Endothelial cell of umbilical vein (primary cell): ENCODE measurements at places on chromosomes 12 and 14. TPM values are rescaled to one million over a fixed set of nuclear protein-coding genes. Genes with fewer than 3 reads are reported as not detected.

The RBP5 gene
- not detected in 2 replicates for total RNA-seq

The NXPH4 gene
- not detected in 2 replicates for total RNA-seq

GRCh38 chr14:50249136-50249775, 17.9 kb upstream of the SOS2 start:
- no peak overlapping the region for H3K27ac ChIP-seq
- H3K4me1 ChIP-seq: no peaks in the 10 kb centered on the region
- no peak overlapping the region for H3K4me3 ChIP-seq
- no peak for DNase-seq
- no peaks in the 10 kb centered on the region for H3K36me3 ChIP-seq
- no peaks in the 10 kb centered on the region for H3K27me3 ChIP-seq

- H3K4me3 ChIP-seq: no peak overlapping the region
- peak; percentile 50 for DNase-seq
- peaks cover 2% of the 10 kb centered on the region for H3K27me3 ChIP-seq
- H3K27ac ChIP-seq: no peak overlapping the region
- no peaks in the 10 kb centered on the region for H3K36me3 ChIP-seq
Observed at GRCh38 chr12:15151161-15152091, 69.8 kb downstream of the RERG start.

The CCDC177 gene
- not detected in 2 replicates for total RNA-seq

DNA sequence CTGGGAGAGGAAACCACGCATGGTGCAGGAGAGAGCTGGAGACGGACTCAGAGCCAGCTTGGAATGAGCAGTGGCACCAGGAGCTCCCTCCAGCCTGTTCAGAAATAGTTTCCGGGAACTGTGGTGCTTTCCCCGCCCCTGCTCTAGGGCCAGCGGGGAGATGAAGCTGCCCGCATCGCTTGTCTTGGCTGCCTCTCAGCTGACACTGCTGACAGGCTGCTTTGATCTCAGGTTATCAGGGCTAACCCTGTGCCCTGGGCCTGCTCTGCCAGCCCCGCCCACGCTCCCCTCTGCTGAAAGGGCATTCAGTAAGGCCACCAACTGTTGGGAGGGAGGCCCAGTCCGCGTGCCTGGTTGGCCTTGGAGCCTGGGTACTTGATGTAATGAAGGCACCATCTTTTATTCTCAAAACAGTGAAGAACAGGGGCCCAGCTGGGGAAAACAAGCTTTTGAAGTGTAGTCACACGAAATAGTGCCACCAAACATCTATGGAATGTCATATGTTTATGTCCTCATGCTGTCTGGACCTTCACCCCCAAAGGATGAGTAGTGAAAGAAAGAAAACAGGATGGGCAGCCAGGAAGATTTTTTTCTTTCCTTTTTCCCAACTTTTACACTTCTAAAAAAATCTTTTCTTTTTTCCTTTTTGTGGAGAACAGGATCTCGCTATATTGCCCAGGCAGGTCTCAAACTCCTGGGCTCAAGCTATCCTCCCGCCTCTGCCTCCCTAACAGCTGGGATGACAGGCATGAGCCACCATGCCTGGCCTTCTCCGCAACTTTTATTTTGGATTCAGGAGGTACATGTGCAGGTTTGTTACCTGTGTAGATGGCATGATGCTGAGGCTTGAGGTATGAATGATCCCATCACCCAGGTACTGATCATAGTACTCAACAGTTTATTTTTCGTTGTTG, 115.9 kb upstream of the TBX3 start:
- H3K27ac ChIP-seq: no peak overlapping the region
- H3K36me3 ChIP-seq: no peaks in the 10 kb centered on the region
- no peaks in the 10 kb centered on the region for H3K27me3 ChIP-seq
- no peak overlapping the region for H3K4me3 ChIP-seq
- DNase-seq: no peak

- H3K36me3 ChIP-seq: no peaks in the 10 kb centered on the region
- DNase-seq: no peak
- no peak overlapping the region for H3K27ac ChIP-seq
Observed at GRCh38 chr12:117255386-117255785, 65.1 kb upstream of the FBXO21 start.

The TBC1D30 gene
- total RNA-seq: 4.4 and 7.4 TPM in 2 replicates

DNA sequence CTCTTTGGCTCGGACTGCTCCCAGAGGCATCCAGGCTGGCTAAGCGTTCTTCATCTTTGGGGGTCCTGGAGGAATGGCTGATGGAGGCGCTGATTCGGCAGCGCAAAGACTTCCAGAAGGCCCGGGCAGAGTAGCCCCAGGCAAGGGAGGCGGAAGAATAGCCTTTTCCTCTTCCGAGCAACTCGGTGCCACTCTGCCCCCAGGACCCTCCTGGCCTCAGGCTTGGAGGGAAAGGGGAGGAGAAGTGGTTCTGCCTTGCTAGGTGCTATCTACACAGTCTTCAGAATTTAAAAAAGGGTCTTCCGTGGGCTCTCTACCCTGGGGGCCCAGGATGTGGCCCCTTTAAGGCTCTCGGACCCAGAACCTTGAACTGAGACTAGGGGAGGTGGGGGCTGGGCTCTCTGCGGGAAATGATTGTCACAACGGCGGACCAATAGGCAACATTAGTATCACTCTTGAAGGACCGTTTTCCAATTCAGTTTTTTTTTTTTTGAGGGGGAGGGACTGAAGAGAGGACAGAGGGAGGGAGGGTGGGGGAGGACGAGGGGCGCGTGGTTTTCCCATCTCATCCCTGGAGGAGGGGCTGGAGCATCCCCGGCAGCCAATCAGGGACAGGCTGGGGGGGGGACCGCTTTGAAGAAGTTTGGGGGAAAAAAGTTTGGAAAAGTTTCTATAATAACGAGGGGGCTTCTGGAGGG, at the start of gene NFATC4:
Gene NFATC4, plus strand, starts transcription at position 671 of the 698 bp plus-strand sequence. CDS start 157 bp downstream, outside the sequence.
- H3K4me3 ChIP-seq: peak within 1 kb of the TSS; percentile 89
- DNase-seq: peak; percentile 88
- peaks cover 27% of the 10 kb centered on the region for H3K4me1 ChIP-seq
- no peaks in the 10 kb centered on the region for H3K27me3 ChIP-seq

The KLRC2 gene
- total RNA-seq: not detected in 2 replicates

GRCh38 chr12:120944645-120945217, 33.6 kb upstream of the HNF1A start:
- no peaks in the 10 kb centered on the region for H3K27me3 ChIP-seq
- no peaks in the 10 kb centered on the region for H3K4me1 ChIP-seq
- peak; percentile 54 for DNase-seq
- H3K4me3 ChIP-seq: no peak overlapping the region
- no peak overlapping the region for H3K27ac ChIP-seq

The TPPP2 gene
- total RNA-seq: not detected in 2 replicates

- H3K36me3 ChIP-seq: peaks cover 38% of the 10 kb centered on the region
- no peak overlapping the region for H3K27ac ChIP-seq
- no peaks in the 10 kb centered on the region for H3K27me3 ChIP-seq
- DNase-seq: no peak
- no peak overlapping the region for H3K4me3 ChIP-seq
Observed at GRCh38 chr12:111886662-111887545, 44.9 kb downstream of the MAPKAPK5 start.

The LBHD2 gene
- not detected in 2 replicates for total RNA-seq

DNA sequence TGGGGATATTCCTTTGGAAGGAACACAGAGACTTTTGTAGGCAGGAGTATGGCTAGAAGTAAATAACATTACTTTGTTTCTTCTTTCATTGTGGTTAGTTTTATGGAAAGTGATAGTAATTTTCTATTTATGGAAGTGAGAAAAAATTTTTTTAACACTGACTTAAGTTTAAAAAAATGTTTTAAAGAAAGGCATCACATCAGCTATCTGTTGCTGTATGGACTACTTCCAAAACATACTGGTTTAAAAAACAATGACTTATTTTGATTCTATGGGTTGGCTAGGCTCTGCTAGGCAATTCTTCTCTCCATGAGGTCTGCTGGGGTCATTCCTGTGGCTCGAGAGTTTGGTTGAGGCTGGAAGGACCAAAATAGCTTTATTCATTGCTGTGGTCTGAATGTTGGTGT, 31.7 kb upstream of the SLC38A2 start:
- no peaks in the 10 kb centered on the region for H3K27me3 ChIP-seq
- H3K27ac ChIP-seq: no peak overlapping the region
- peaks cover 25% of the 10 kb centered on the region for H3K4me1 ChIP-seq
- no peaks in the 10 kb centered on the region for H3K36me3 ChIP-seq
- H3K4me3 ChIP-seq: no peak overlapping the region
- DNase-seq: peak; percentile 29

GRCh38 chr12:93115646-93116045, 186.6 kb upstream of the EEA1 start:
- DNase-seq: peak; percentile 55
- H3K4me1 ChIP-seq: peaks cover 20% of the 10 kb centered on the region
- no peaks in the 10 kb centered on the region for H3K27me3 ChIP-seq
- no peak overlapping the region for H3K4me3 ChIP-seq
- no peaks in the 10 kb centered on the region for H3K36me3 ChIP-seq

DNA sequence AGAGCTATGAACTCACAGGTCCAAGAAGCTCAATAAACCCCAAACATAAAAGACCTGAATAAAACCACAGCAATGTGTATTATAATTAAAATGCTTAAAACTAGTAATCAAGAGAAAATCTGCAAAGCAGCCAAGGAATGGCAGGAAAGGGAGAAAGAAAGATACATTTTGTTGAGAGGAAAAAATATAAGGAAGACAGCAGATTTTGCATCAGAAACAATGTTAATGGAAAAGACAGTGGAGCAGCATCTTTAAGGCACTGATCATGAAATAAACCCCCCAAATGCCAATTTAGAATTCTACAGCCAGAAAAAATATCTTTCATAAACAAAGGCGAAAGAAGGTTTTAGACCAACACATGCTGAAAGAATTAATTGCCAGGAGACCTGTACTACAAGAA, 39.3 kb downstream of the RAN start:
- H3K4me3 ChIP-seq: no peak overlapping the region
- H3K27ac ChIP-seq: no peak overlapping the region
- DNase-seq: no peak
- H3K27me3 ChIP-seq: no peaks in the 10 kb centered on the region
- H3K36me3 ChIP-seq: no peaks in the 10 kb centered on the region
- H3K4me1 ChIP-seq: no peaks in the 10 kb centered on the region

DNA sequence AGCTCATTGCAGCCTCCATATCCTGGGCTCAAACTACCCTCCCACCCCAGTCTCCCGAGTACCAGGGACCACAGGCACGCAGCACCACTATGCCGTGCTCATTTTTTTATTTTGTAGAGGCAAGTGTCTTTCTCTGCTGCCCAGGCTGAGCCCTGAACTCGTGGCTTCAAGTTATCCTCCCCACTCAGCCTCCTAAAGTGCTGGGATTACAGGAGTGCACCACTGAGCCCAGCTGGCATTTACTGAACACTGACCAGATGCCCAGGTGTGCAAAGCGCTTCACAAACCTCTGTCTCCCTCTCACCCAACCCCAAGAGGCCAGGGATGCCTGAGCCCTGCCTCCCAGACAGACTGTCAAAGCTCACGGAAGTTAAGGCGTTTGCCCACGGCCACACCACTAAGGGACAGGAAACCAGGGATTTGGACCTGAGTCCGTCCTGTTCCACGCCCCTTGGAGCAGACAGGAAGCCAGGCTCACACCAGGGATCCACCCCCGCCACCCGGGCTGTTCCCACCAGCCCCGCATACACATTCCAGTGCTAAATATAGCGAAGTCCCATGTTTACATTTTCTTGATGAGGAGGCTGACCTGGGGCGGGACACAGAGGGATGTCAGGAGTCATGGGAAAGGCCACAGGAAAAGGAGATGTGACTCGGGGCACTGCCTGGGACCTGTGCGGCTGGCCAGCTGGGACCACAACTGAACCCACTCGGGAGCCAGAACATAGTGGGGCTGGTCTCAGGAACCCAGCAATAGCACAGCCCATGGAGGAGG, 51.2 kb downstream of the TESC start:
- peaks cover 6% of the 10 kb centered on the region for H3K4me1 ChIP-seq
- no peaks in the 10 kb centered on the region for H3K27me3 ChIP-seq
- H3K27ac ChIP-seq: no peak overlapping the region
- peak; percentile 23 for DNase-seq
- no peaks in the 10 kb centered on the region for H3K36me3 ChIP-seq

DNA sequence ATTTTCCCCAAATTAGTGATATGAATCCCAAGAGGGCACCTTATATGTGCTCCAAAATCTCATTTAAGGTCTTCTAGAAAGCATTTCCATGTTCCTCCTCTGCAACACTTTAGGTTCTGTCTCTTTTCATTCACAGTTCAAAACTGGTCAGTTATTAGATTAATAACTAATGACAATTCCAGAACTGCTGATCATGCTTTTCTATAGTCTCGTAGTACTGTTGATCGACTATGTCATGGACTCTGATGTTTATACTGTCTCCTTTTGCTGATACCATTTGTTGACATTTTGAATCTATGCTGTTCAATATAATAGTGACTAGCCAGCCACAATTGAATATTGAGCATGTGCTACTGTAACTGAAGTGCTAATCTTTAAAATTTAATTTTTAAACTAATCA, 728.3 kb downstream of the LRFN5 start:
- no peak overlapping the region for H3K27ac ChIP-seq
- H3K27me3 ChIP-seq: no peaks in the 10 kb centered on the region
- H3K4me3 ChIP-seq: no peak overlapping the region
- DNase-seq: no peak

DNA sequence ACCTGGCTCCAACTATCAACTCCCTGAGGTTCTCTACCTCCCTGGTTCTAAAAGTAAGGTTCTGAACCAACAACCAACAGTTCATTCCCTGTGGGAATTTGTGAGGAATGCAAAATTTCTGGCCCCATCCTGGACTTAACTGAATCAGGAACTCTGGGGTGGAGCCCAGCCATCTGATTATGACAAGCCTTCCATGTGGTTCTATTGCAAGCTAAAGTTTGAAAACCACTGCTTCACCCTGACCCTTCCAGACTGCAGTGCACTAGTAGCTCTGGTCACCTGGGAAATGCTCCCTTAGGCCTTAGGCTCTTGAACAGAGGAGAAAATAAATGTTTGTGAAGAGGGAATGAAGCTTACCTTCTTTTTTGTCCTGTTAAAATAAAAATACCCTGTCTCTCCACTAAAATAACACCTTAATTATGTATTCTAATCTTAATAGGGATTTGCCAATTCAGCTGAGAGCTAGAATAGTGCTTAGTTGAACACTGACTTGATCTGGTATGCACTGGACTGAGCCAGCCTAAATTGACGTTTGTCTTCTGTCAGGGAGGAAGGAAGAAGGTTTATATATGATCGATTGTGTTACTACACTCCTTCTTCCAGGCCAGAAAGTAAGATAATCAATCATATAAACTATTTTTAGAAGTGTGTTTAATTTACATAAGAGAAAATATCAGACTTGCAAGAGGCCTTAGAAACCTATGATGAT, 39.1 kb upstream of the DDHD1 start:
- H3K4me3 ChIP-seq: no peak overlapping the region
- DNase-seq: no peak
- H3K4me1 ChIP-seq: no peaks in the 10 kb centered on the region
- H3K36me3 ChIP-seq: no peaks in the 10 kb centered on the region

The TCL1B gene
- not detected in 2 replicates for total RNA-seq

The DBX2 gene
- not detected in 2 replicates for total RNA-seq
